Pancreas (tissue), 10 donors: ENCODE measurements at places on chromosomes 1 and 21. TPM values are rescaled to one million over a fixed set of nuclear protein-coding genes. Genes with fewer than 3 reads are reported as not detected.

GRCh38 chr1:218525451-218526197, 180.5 kb downstream of the TGFB2 start:
- no peaks in the 10 kb centered on the region for H3K36me3 ChIP-seq
- H3K27ac ChIP-seq, result no peak overlapping the region
- no peaks in the 10 kb centered on the region for H3K27me3 ChIP-seq

DNA sequence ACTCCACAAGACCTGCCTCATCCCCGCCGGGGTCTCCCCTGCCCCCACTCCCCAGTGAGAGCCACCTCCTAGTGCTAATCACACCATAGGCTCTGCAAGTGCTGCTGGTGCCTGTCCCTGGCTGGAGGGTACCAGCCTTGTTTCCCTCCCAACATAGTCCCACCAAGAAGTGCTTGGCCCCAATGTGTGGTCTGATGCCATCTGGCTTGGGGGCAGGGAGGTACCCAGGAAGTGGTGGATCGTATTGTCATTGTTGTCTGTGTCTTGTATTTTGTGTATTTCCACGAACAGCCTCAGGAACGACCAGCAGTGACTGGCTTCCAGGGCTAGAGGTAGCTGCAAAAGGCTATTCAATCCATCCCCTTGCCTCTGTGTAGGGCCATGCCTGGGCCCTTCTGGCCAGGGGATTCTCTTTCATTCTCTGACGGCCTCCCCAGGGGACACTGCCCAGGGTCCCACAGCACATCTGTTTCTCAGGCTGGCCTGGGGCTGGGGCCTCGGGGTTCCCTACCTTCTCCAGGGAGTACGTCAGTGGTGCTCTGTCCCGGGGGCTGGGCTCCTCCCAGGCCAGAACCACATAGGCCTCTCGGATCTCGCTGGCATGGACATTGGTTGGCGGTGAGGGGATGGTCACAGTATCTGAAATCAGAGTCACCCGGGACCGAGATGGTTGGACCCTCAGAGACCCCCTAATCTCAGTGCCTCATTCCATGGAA, 22.8 kb downstream of the MYOM3 start:
- no peaks in the 10 kb centered on the region for H3K27me3 ChIP-seq
- H3K4me3 ChIP-seq, result no peak overlapping the region
- DNase-seq, result no peak
- no peaks in the 10 kb centered on the region for H3K36me3 ChIP-seq

DNA sequence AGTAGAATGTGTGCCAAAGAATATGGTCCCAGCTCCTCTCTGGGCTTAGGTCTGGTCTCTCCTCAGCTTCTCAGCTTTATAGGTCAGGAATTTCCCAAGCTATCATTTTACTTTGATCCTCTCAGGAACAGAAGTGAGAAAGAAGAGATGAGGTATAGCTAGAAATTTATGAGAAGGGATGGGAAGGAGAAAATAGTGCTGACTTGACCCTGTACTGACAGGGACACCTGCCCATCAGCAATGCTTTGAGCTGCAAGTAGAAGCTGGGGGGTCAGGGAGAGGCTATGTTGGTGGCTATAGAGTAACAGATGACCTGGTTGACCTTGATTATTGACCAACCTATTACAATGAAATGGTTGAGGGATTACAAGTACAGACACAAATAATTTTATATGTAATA, 75.0 kb downstream of the XCL2 start:
- H3K27ac ChIP-seq, result no peak overlapping the region
- no peaks in the 10 kb centered on the region for H3K4me1 ChIP-seq
- H3K27me3 ChIP-seq, result no peaks in the 10 kb centered on the region
- DNase-seq, result no peak
- H3K36me3 ChIP-seq, result no peaks in the 10 kb centered on the region

- DNase-seq, result no peak
- no peaks in the 10 kb centered on the region for H3K27me3 ChIP-seq
- H3K4me3 ChIP-seq, result no peak overlapping the region
- H3K36me3 ChIP-seq, result no peaks in the 10 kb centered on the region
These were observed 77.7 kb downstream of the GRIK3 start for GRCh38 chr1:36956570-36956969.

DNA sequence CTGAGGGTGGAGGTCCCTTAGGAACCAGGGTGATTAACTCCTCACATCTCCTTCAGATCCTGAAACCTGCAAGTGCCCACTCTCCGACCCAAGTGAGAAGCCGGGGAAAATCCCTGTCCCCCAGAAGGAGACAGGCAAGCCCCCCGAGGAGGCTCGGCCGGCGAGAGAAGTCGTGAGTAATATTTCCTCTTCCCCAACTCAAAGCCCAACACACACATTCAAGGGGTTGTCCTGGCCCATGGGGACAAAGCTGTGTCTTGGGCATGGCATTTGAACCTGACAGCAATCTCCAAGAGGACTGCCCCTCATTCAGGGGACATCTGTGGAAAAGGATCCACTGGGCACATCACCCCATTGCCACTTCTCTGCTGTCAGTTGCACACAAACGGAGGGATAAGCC, 23.6 kb downstream of the VASH2 start:
- DNase-seq, result no peak
- no peaks in the 10 kb centered on the region for H3K27me3 ChIP-seq
- no peak overlapping the region for H3K27ac ChIP-seq

Gene F13B
- total RNA-seq, result not detected

Gene PLXNA2
- total RNA-seq, result 67.3 TPM
